RPMI8226 (cell line): ENCODE measurements at places on chromosomes 4 and X.

DNA sequence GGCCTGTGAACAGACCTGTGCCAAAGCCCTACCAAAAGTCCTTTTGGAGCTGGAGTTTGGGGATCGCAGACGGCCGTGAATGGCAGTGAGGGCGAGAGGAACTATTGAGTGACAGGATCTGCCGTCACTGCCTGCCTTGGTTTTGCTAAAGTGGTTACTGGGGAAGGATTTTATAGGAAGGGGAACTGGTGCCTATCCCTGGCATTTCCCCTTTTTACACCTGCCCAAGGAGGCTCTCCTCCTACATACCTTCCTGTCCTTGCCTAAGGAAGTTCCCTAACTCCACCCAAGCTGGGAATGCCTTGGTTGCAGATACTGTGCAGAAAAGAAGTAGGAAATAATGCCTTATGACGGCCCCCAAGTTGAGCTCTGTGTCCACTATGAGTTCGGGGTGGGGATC, 14.5 kb downstream of the LONRF3 start:
- no peak for DNase-seq

- DNase-seq = no peak
Observed at GRCh38 chr4:26069218-26069617, 155.2 kb downstream of the SMIM20 start.

DNA sequence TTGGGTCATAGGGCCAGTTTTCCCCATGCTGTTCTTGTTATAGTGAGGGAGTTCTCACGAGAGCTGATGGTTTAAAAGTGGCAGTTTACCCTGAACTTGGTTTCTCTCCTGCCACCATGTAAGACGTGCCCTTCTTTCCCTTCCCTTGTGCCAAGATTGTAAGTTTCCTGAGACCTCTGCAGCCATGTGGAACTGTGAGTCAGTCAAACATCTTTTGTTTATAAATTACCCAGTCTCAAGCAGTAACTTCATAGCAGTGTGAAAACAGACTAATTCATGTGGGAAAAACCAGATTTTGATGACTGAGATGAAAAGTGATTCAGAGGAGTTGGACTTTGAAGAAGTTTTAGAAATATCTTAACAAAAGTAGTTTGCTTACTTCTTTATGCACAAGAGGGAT, 101.4 kb downstream of the ARHGAP10 start:
- DNase-seq = no peak

DNA sequence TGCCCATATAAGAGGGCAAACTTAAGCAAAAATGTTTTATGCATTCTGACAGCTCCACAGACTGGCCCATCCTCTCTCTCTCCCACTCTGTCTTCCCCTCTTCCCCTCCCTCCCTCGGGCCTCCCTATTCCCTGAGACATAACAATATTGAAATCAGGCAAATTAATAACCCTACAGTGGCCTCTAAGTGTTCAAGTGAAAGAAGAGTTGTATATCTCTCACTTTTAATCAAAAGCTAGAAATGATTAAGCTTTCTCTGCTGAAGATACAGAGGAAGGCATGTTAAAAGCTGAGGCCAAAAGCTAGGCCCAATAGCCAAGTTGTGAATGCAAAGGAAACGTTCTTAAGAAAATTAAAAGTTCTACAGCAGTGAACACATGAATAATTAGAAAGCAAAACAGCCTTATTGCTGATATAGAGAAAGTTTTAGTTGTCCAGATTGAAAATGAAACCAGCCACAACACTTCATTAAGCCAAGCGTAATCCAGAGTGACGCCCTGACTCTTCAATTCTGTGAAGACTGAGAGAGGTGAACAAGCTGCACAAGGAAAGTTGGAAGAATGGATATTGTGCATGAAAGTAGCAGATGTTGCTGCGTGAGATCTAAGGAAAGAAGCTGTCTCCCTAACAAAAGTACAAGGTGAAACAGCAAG, 54.9 kb downstream of the USO1 start:
- DNase-seq = no peak

DNA sequence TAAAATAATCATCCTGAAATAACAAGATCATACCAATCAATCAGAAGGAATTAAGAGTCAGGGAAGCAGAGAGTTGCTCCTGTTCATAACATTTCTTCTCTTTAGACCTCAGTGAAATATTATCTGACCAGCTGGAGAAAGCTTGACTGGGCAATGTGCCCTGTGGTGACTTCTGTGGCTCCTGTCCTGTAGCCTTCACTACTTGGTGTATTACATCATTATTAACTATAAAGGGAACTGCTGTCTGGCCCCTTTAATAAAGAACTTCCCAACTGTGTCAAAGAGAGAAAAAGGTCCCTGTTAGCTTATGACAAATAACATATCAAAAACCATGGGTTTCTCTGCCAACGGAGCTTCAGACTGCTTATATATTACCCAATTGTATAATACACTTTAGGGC, 18.0 kb downstream of the OPHN1 start:
- DNase-seq = no peak

DNA sequence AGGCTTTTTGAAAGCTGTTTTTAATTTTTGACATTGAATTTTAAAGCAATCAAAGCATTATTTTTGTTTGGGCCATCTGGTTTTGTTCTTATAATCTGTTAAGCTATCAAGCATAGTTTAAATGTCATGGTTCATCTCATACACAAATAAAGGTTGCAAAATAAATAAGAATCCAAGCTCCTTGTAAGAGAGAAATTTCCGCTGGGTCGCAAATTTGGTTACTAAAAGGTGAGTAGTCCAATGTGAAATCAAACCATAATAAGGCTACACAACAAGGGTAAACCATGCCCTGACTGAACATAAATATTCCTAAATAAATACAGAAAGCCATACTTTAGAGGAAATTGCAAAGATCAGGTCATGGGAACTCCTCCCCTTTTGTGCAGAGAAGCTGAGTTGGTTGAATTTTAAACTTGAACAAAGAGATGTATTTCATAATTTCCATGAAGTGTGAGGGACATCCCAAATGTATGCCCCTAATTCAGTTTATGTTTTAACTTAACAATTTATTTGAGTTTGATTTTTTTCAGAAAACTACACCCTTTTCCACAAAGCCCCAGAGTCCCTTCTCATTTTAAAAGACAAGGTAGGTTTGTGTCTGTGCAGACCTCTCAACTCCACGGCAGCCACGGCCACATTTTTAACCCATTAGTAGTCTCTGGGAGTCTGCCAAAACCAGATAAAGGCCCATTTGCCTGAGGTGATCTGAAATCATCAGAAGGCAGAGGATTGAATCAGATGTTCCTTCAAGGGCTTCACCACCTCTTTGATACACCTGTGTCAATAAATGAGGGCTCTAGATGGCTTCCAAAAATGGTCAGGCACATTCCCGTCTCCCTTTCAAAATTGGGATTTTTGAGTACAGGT, 85.2 kb downstream of the PLAC1 start:
- DNase-seq = no peak

- peak; percentile 94 for DNase-seq
Observed at GRCh38 chrX:129529685-129530281, 6.5 kb upstream of the SMARCA1 start.

GRCh38 chr4:152360045-152360410, 175.9 kb downstream of the FBXW7 start:
- no peak for DNase-seq

- no peak for DNase-seq
Observed at GRCh38 chr4:89949782-89950387, 55.2 kb downstream of the MMRN1 start.

DNA sequence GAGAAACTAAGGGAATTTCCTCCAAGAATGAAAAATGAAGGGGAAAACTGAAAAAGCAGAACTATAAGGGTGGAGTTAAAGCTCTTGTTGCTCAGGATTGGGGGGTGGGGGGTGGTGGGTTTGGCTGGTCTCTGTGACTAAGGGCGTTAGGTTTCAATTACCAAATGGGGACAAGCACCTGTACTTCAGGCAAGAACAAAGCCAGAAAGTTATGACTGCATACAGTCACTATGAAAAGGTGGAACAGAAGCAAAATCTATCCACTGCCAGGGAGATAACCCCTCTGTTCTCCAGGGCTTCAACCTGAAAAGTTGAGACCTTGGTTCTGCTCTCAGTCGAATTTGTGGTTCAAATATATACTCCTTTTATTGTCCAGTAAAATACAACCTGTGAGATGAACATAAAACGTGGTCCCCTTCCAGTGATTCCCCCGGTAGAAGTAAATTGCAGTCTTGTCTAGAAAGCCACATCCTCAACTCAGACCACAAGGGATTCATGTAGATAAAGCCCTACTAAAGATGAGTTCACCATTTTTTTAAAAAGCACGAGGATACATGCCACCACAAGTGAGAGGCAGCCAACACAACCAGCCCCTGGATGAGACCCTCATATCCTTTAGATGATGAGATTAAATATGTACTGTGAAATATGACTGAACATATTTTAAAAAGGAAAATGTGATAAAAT, 257.1 kb upstream of the RPS6KA3 start:
- no peak for DNase-seq

GRCh38 chr4:38163216-38164006, 203.2 kb downstream of the PTTG2 start:
- DNase-seq = no peak

GRCh38 chr4:74932832-74933561, at the start of gene PARM1:
Gene PARM1 (plus strand): TSS chr4:74933116. CDS start chr4:74933328, 212 bp downstream.
- DNase-seq = peak; percentile 88

DNA sequence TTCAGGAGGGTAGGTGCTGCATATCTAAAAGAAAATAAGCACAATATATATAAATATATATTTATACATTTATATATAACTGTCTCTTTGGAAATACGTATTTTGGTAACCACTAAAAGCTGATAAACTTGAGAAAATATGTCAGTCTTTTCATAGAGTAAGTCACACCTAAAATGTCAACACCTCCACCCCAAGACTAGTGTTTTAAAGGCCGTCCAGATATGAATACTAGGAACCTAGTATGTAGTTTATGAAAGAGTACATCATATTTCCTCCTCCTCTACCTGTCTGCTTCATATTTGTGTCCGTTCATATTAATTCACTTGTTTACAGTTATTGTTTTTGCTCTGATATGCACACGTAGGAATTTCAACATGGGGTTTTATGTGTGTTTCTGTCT, 45.2 kb downstream of the MTMR8 start:
- DNase-seq = no peak

DNA sequence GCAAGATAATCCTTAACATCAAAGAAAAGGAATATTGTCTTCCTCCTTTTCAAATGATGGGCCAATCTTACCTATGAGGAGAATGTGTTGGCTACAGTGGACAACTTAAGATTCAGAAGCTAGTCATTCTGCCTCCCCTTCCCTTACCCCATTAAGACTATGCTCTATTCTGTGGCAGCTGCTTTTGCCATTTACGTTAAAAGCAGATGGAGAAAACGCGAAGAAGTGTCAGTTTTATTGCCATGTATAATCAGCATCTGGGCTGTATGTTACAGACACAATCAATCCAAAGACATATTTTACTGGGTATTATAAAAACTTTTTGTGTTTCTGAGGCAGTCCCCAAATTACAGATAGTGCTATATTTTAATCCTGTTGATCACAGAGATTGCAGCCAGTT, 196.1 kb upstream of the PACRGL start:
- no peak for DNase-seq

DNA sequence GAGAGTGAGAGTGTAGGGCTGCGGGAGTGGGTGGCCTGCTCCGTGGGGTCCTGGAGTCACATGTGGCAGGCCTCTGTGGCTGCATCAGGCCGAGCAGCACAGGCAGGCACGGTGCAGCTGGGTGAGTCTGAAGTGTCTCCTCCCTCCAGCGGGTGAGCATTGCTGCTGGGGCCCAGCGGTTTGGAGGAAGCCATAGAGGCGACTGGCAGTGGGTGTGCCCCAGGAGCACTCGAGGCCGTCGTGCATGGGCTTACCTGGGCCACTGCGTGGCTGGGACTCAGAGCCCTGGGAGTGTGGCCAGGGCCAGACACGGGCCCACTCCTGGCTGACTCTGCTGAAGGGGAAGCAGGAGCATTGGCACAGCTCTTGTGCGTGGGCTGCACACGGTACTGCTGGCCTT, 10.6 kb downstream of the ZNF185 start:
- no peak for DNase-seq

DNA sequence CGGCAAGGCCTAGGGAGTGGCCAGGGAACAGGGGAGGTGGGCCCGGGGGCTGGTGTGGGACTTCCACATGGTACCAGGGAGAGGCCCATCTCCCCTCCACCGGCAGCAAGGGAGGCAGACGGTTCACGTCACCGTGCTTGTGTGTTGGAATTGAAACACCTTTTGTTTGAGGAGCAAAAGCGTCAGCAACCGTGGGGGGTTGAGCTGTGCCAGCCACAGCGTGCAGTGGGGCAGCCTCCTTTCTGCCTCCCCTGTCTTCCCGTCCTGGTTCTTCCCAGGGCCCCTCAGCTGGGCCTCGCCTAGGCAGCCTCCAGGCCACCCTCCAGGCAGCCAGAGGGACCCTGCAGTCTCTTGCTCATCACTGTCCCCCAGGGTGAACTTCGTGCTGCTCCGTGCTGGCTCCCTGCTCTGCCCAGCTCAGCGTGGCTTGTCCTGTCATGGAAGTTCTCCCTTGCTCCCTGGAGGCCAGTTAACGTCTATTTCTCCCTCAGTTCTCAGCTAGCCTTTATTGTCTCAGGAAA, 32.1 kb upstream of the HGFAC start:
- no peak for DNase-seq

DNA sequence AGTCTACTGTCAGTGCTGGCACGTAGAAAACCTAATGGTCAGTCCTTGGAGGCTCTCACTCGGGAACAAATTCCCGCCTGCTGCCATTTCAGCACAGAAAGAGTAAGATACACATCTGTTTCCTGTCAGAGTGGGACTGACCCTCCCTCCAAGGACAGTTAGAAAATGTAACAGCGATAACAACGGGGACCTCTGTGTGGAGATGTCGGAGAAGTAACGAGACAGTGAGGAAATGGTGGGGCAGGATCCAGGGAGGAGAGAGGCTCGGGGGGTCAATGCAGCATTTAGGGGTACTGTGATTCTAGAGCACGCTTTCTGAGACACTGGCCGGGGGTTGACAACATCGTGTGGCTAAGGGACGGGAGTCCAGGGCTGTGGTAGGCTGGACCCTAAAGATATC, 36.0 kb upstream of the SORCS2 start:
- no peak for DNase-seq

GRCh38 chrX:63934791-63935190, 149.8 kb upstream of the ARHGEF9 start:
- DNase-seq = no peak

DNA sequence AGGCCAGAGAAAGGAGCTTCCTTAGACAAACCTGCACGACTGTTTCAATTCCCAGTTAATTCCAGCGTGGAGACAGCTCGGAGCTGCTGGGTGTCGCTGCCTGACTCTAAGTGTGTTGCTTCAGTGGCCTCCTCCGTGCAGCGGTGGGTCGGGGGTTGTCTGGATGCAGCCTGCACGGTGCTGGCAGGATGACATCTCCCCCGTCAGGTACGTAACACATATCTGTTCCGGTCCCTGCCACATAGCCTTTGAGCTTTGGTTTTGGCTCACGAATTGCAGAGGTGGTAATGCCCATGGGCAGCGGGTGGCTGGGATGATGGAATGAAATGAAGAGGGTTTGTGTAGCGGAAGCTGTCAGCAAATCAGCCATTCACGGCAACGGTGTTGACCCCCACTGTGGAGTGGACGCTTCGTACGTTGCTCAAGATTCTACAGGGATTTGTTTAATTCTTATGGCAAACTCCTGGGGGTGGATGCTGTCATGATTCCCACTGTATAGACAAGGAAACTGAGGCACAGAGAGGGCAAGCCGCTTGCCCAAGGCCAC, 33.7 kb upstream of the HMX1 start:
- no peak for DNase-seq
